ENCODE measurements at places on chromosomes 1 and 21.

- peak; percentile 69 for DNase-seq
These were observed 1388.1 kb downstream of the AMY1C start for GRCh38 chr1:105137543-105138457.

GRCh38 chr1:204889681-204890383 lies 19.2 kb downstream of the NFASC start:
- DNase-seq = no peak

DNA sequence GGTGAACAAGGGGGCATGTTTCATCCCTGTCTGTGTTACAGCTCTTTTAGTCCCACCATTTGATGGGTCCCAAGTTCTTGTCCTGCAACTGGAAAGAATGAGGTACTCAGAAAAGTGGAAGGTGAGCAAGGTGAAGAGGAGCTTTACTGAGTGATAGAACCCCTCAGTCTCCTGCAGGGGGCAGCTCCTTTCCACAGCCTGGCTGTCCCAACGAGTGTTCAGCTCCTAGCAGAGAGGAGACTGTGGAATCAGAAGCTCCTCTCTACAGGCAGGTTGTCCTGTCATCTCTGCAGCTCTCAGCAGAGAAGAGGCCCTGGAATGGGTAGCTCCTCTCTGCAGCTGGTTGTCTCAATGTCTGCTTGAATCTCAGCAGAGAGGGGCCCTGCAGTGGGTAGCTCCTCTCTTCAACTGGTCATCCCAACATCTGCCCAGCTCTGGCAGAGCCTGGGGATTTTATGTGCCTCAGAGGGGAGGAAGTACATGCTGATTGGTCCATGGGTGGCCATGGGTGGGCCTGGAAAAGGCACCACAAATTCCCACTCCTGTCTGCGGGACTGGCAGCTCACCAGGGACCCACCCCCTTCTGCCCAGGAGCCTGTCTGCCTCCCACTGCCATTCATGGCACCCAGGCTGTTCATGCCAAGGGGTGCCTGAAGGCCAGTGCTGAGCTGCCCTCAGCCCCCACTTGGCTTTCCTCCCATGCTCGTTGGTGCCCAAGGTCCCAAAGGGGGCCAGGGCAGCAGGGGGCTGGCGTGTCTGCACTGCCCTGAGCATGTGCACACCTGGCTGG lies 25.7 kb downstream of the LDLRAD1 start:
- no peak for DNase-seq

GRCh38 chr21:31658053-31658452 lies 1.4 kb upstream of the SOD1 start:
- DNase-seq = no peak

DNA sequence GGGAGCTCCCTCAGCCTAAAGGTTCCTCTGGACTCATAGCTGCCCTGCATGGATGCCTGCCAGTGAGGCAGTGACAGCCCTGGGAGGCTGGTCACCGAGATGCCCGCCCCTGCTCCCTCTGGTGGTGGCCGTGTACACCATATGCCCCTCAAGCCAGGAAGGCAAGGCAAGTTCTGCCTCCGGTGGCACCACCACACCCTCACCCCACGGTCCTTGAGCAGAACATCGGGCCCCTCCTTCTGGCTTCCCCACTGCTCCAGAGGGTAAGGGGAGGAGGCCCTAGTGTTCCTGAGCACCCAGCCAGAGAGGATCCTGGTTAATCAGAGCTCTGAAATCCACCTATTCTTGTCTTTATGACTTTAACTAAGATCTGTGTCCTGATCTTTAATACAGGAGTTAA lies 1.5 kb upstream of the S100A14 start:
- peak; percentile 69 for DNase-seq

GRCh38 chr1:7159116-7159781 lies 374.0 kb downstream of the CAMTA1 start:
- DNase-seq = no peak

DNA sequence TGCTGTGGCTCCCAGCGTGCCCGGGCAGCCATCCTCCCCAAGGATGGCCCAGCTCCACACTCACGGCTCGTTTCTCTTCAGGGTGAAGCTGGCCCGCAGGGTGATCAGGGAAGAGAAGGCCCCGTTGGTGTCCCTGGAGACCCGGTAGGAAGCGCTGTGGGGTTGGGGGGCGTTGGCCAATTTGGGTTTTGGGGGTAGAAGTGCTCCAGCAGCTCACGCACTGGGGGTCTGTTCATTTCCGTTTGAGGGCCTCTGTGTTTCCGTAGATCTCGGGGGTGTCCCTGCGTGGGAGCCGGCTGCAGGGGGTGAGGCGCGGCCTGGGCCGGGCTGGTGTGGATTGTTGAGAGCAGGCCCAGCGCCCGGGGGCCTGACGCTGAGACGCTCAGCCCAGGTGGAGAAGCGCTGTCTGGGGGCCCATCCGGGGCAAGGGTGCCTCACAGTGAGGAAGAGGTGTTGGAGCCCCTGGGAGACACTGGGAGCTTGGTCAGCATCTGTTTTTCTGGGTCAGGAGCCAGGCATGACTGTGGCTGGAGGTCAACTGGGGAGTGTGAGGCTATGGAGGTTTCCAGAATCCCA lies 12.6 kb downstream of the COL6A1 start:
- DNase-seq = peak; percentile 35

DNA sequence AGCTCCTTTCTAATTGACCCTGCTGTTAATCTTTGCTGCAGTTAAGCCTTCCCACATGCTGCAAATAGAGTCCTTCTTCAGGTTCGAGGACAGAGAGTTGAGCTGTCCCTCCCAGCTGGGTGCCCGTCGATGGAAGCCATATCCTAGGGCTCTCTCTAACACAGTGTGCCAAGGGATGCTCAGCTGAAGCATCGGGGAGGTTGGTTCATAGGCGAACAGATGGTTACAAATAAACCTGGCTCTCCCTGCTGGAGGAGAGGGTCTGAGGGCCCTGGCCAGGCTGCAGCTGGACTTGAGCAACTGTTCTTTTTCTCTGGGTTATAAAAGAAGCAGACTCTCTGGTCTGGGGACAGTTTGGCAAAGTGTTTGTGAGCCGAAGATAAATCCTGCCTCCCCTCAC lies 120.3 kb upstream of the C8B start:
- DNase-seq = no peak

DNA sequence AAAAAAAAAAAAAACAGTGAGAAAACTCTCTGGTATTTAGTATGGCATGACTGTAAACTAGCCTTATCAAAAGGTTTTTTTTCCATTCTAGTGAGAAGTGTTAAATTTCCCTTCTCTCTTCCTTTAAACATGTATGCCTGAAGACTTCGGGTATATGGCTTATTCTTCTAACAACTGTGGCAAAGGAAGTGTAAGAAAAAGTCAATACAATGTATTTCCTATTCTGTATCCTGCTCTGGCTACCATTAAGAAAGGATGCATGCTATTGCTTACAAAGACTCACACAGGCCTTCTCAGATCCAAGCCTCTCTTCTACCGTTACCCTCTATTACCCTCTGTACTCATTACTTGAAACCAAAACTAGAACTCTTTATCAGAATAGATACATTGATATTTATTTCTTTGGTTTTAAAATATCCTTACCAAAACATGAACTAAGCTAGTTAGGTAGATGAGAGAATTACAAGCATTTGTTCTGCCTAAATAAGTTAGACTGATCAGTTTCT lies 8.4 kb downstream of the CEPT1 start:
- DNase-seq = no peak

- no peak for DNase-seq
These were observed 93.1 kb downstream of the HHIPL2 start for GRCh38 chr1:222454782-222455181.

GRCh38 chr1:26162220-26162709 lies 3.4 kb downstream of the FAM110D start:
- DNase-seq = no peak

DNA sequence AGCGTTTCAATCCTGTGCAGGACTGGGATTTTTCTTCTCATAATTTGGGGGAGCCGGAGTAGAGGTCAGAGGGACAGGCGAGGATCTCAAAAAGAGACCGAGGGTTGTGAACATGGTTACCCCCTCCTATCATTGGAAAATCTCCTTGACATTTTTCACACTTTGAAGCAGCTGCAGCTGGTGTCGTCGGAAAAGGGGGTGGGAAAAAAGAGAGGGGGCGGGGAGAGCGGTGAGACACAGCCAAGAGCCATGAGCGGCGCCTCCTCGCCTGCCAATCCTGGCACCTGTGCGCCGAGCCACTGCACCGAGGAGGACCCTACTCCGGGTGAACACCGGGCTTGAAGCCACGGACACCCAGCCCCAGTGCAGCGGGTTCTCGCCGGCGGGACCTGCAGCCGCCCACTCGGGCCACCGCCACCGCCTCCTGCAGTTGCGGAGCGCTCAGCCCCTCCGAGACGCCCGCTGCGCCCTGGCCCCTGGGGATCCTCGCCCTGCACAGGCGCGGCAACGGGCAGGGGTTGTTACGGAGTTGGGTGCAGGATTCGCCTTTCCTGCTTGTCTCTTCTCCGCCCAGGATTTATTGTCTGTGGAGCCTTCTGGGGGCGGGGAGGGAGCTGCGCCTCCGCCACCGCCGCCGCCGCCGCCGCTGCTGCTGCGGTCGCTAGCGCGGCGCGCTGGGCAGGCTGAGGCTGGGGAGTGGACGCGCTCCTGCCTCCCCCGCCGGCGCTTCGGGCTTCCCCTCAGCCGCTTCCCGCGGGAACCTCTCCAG lies at the start of gene LRRC7:
LRRC7 (plus strand) TSS at position 271 of the 769 bp plus-strand sequence. CDS start 718 bp downstream, outside the sequence.
- peak; percentile 74 for DNase-seq

GRCh38 chr1:179313004-179313403 lies 19.4 kb downstream of the SOAT1 start:
- DNase-seq = no peak

DNA sequence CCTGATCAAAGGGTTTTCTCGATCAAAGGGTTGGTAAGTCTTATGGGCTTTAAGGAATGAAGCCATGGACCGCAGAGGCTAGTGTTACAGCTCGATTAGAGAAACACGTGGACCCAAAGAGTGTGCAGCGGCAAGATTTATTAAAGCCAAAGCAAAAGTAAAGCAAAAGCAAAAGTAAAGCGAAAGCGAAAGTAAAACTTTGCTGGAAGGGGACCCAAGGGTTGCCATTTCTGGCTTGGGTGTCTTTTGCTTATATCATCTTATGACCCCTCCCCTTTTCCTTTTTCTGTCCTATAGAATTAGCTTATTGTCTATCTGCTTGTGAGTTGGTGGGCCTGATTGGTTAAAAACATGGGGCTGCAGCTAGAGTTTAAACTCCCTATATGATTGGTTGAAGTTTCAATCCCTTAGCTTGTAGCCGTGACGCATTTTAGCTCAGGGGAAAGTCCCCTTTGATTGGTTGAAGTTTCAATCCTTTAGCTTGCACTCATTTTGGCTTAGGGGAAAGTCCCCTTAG lies 957.0 kb downstream of the AMY1C start:
- DNase-seq = no peak

DNA sequence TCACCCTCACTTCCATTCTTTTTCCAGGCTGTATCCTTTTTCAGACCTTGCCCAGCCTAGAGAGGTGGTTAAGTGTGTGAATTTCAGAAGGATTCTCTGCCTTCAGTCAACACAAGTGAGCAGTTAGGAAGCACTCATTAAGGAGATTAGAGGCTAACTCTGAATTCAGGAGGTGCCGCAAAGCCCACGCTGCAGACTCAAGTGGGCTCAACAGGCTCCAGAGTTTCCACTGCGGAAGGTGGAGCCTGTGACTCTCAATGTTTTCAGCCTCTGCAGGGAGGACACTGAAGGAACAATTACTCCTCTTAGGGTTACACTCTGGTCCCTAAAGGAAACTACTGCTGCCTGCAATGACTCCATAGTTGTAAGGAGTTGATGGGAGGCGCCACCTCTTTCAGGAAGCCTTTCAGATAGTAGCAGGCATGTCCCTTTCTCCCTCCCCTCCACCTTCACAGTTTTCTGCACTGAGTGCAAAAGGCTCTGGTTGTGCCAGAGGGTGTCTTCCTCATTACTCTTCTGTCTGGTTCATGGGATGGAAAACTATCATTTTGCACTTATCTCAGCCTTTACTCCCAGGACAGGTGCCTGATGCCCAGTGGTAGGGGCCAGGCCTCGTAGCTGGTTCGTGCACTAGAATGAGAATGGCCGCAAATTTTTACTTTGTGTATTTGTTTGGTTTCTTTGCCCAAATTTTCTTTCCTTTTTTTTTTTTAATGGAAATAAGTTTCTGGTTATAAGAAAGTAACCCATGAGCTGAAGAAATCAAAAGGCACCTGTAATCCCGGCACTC lies 55.2 kb upstream of the SELENON start:
- DNase-seq = no peak

DNA sequence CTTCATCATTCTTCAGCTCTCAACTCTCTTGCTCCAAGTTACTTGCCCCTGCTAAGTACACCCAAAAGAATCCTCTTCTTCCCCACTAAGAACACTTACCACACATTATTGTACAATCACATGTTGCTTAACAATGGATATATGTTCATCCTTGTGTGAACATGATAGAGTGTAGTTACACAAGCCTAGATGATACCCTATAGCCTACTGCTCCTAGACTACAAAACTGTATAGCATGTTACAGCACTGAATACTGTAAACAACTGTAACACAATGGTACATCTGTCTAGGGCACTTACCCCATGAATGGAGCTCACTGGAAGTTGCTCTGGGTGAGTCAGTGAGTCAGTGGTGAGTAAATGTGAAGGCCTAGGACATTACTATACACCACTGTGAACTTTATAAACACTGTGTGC lies 77.4 kb downstream of the RERE start:
- no peak for DNase-seq

DNA sequence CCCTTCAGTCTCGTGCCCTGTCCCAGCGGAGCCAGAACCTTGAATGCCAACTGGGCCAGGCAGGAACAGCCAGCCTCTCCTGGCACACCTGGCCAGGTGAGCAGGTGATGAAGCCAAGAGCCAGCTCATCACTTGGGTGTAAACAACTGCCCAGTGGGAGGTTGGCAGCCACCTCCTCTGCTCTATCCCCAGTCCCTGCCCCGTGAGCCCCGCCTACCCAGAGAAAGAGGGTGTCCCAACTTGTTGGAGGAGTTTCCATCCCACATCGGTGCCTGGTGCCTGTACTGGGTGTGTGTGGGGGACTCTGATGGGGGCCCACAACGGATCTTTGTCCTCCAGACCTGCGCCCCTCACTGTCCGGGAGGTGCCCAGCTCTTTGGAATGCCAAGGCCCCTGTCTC lies 17.8 kb upstream of the FAM131C start:
- no peak for DNase-seq

DNA sequence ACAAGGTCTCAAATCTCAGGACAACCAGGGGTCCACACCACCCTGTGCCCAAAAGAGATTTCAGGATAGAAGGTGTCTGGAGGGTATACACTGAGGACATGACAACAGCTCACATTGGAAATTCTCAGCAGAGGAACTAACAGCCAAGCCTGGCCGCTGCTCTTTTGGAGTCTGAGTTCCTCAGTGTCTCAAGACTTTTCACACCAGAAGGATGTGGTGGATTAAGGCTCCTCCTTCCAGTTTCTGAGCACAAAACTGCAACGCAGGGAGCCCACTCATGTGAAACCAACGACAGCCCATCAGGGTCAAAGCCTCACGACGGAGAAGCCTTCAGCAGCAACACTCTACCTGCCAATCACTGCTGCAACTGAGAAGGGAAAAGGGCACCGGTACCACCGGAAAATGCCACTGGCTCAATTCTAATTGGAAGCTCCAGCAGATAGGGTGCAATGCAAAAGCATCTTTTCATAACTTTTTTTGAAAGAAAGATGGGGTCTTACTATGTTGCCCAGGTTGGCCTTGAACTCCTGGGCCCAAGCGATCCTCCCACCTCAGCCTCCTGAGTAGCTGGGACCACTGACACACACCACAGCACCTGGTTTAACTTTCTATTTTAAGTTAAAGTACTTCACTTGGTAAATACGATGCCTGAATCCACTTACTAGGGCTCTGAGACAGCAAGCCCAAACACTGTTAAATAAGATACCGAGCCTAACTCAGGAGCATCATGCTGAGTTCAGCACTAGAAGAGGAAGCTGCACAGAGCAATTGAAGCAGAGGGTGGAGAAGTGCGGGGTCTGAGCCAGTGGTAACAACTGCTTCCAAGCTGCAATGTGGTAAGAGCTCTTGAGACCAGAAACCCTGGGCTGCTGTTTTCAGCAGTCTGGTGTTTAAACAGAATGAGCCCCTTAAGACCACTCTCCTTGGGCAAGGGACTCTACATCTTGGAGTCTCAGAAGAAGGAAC lies 7.8 kb downstream of the CAPZB start:
- DNase-seq = no peak

Data from ecto neural progenitor cell (in vitro differentiated cells).